ENCODE measurements at places on chromosomes 3 and 15.

DNA sequence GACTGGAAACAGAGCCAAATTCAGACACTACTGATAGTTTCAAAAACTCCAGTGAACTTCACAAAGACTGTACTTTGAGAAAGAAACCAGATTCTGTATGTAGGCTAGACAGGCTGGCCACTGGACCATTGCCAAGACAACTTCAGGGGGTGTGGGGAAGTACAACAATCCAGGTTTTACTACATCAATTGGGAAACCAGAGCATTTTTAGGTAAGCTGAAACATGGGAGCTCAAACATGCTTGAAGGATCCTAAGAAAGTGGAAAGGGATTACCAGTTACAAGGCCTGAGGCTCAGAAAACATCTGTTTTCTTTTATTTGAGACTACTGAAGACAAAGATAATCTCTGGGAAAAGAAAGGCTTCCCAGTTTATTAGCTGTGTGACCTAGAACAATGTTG, 26.9 kb upstream of the ZNF280D start:
- DNase-seq, result no peak

- DNase-seq, result no peak
Observed at GRCh38 chr3:191051037-191051436, 148.0 kb upstream of the OSTN start.

- no peak for DNase-seq
Observed at GRCh38 chr3:101784855-101785613, 6.0 kb downstream of the NXPE3 start.

DNA sequence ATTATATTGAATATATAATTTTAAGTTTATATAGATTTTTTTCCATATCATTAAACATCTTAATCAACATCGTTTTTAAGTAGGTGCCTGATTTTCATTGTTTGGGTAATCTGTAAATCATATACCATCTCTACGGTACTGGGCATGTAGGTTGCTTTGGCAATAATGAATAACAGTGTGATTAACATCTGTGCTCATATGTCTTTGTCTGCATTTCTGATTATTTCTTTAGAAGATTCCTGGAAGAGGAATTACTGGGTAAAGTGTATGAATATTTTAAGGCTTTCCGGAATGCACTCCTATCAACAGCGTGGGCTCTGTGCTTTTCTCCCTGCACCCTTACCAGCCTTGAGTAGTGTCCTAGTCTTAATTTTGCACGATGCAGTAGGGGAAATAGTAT, 119.8 kb upstream of the LIPC start:
- no peak for DNase-seq

GRCh38 chr3:177770383-177771230, 573.3 kb upstream of the TBL1XR1 start:
- no peak for DNase-seq

DNA sequence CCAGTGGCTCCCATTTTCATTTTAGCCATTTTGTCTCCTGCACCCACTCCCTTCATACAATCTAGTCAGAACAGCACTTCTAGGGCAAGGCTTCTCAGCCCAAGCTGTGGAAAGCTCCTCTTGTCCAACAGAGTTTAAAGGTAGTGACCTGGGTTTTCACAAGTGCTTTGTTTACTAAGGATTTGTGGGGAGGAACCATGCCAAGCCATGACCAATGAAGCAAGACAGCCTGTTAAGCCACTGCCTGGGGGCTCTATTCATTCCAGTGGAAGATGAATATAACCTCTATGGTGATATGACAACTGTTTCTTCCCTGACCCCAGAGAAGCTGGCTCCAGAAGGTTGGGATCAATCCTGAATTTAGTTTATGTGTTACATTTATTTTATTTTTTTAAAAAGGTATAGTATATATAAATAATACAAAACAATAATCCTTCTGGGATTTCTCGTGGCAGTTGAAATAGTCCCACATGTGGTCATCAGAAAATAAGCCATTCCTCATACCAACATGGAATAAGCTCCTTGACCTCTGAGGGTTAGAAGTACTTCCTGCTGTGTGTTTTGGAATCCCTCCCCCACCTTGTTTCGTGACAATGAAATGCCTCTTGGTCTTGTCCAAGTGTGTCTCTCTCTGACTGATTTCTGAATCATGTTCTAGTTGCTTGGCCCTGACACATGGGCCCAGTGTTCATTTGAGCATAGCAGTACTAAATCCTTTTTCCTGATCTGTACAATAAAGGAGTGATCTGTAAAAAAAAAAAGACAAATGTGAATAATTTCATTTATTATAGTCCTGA, 13.3 kb upstream of the THUMPD3 start:
- no peak for DNase-seq

GRCh38 chr3:196643201-196643749, 3.8 kb downstream of the NRROS start:
- no peak for DNase-seq

- no peak for DNase-seq
Observed at GRCh38 chr15:94238539-94239118, 7.3 kb downstream of the MCTP2 start.

GRCh38 chr3:157237886-157238285, 77.9 kb upstream of the CCNL1 start:
- no peak for DNase-seq

GRCh38 chr3:189003410-189003809, 168.4 kb upstream of the TPRG1 start:
- no peak for DNase-seq

DNA sequence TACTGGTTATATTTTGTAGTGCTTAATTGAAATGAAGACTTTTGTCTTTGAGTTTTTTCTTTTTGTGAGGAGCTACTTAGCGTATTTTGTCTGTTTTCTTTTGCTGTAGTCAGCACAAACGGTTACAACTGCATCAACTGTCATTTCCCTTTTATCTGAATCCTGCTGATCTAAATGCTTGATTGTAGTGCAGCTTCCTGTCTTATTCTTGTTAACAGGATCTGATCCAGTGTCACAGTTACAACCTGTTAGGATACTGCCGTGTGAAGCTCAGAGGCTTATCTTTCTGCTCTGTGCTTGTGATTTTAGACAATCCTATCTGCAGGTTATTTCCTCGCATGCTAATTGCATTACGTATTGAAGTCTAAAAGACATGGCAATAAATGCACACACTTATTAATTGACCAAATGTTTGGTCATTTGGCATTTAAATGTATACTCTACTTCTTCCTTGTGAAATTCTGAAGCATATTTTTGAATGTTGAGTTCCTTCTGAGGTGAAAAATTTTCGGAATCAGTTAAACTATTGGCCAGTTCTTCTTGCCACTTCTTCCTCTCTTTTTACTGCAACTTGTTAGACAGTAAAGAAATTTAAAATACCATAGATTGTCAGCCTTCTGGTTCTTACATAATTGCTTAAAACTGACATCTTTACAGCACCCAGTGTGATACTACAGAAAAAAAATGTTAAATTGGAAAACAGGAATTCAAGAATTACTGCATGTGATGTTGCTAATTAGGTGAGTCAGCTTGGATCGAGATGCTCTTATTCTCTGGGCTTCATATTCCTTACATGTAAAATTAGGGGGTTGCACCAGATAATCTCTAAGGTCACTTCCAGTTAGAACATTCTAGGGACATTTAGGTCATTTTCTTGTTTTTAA, 168.2 kb downstream of the MBNL1 start:
- no peak for DNase-seq

DNA sequence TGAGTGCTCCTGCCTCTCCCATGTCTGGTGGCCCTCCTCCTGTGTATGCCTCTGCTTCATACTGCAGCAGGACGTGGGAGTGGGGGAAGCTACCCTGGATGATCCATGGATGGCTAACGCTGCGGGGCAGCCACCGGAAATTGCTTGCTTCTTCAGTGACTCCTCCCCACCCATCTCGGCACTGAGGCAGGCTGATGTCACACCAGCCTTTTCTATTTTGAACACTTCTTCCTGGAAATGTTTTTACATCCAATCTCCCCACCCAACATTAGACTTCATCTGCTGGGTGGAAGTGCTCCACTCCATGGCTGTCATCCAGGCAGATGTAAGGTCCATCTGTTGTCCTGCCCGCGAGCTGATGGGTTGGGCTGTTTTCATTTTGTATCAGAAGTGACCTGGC, 58.9 kb upstream of the MUC13 start:
- DNase-seq, result no peak

DNA sequence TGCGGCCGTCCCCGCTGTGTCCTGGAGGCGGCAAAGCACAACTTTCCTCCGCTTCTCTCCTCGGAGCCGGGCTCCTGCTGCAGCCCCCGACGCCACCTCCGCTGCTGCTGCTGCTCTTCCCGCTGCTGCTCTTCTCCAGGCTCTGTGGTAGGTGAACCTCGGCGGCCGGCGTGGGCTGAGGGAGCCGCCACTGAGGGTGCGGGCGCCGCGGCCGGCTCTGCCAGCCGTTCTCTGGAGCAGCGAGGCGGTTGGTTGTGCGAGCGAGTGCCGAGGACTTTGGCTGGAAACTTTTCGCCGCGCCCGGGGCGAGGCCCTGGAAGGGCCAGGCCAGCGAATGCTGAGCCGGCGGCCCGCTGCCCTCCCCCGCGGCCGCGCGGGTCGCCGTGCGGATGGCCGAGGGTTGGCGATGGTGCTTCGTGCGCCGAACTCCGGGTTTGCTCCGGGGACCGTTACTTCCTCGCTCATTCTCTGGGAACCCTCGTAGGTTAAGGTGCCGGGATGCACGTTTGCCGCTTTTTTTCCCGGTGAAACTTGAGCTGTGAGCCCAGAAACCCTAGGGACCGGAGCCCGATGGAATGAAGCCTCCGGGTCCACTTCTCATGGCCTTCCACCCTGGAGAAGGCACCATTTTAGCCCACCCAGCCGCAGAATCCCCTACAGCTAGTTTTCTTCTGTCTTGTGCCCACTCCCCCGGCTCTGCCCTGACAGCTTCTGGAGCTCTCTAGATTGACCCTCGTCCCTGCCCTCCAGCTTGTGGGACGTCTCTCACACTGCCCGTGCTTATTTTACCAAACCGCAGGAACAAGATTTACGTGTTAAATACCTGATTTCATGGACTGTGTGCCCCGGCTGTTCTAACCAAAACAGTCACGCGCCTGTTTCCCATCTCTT, 660 bp downstream of the NECTIN3 start:
- DNase-seq, result no peak

DNA sequence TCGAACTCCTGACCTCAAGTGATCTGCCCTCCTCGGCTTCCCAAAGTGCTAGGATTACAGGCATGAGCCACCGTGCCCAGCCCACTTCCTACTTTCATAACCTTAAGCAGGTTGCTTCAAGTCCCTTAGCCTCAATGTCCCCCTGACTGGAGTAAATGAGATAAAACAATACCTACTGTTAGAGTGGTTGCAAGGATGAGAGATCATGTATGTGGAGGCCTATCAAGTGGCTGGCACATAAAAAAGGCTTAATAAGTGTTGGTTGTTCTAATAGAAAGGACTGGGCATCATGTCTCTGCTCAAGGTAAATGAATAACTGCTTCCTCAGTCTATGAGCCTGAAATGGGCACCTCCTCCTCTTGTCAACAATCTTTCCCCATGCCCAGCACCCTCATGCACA, 25.9 kb upstream of the UBE2E1 start:
- no peak for DNase-seq

GRCh38 chr15:96345560-96346399, 15.3 kb downstream of the NR2F2 start:
- DNase-seq, result no peak

DNA sequence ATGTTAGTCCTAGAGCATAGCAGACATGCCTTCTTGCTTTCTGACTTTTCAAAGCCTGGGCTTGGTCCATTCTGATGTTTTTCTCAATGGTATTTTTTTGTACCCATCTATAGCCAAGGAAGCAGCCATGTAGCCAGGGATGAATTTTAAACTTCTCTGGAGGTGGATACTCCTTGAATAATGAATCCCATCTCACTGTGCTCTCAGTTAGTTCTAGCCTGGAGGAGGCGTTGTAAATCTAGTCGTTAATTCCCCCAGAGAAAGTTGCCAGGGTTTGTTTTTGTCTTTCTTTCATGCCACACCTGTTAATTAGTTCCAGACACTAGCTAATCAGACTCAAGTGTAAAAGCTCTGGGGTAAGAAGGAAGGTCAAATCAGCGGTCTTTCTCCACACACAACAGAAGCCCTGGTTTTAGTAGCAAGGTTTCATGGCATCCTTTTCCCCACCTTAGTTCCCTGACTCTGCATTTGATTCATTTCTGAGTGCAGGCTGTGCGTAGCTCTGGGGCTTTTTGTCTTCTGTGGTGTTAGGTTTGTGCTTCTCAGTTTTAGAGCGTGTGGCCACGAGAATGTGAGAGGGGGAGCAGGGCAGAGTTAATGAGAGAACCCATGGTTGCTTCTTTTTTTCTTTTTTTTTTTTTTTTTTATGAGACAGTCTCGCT, 19.7 kb downstream of the PTPRG start:
- DNase-seq, result no peak

- DNase-seq, result no peak
Observed at GRCh38 chr3:57230006-57230405, 2.5 kb downstream of the APPL1 start.

DNA sequence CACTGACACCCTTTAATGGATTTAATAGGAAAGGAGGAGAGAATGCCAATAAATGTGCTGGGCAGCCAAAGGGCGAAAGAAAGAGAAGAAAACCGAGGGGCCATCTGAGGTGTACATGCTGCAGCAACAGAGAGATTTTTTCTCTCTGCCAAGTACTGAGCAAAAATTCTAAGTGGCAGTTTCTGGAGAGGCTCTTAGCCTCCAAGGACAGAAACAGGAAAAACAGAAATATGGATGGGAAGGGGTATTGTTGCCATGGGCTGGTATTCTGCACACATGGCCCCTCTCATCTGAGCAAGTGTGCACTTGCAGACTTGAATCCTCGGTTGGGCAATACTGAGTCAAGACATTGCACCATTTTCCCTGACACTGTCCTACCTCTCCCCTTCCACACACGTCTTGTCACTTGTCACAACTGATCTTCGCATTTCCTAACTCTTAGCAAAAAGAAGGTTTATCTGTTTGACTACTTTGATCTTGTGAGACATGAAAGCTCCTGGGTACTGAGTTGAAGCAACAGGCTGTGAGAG, 73.9 kb downstream of the PRICKLE2 start:
- DNase-seq, result no peak

GRCh38 chr3:25781758-25782594, 1.3 kb downstream of the NGLY1 start:
- DNase-seq, result no peak

DNA sequence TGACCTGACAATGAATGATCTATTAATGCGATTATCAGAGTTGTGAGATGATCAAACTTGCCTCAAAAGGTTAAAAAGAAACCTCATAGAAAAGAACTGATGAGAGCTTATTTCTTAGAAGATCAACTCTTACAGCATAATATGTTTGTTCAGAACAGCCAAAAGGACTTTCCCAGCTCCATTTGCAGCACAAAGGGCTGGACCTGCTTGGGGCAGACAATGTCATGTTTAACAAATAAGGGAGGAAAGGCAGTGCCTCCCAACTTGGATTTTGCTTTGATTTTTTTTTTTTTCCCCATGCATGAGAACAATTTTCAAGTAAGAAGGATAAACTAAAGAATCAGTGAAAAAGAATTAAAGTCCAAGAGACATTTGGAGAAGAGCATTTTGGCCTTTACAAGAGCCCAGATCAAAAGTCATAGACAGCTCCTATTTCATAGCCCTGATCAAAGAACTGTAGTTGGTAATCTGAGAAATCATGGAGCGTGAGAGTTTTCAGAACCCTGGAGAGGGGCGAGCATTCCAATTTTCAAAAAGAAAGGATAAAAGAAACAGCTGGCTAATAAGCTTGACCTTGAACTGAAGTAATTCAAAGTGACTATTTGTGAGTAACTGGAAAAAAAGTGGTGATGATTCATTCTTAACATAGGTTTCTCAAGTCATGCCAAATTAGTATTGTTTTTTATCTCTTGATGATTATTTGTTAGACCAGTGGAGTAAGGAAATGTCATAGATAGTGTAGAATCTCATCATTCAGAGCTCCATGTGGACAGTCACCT, 136.0 kb upstream of the CFAP20DC start:
- no peak for DNase-seq

Measured in epithelial cell of prostate (primary cell).